ENCODE measurements at places on chromosomes 4 and X.

DNA sequence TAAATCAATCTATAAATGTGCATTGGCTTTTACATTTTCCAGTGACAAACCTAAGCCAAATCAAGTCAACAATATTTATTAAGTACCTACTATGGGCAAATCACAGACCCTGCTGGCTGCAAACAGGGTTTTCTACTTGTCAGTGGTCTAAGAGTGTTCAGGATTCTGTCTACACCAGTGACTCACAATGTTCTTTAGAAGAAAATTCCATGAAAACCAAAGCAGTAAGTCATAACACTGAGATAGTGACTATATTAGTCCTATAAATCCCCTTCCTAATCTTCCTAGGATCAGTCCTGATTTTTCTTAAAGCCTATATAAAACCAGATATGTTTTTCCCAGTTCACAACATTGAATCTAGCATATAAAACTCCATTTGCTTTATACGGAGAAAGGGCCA is 69.7 kb downstream of the PPP3CA start:
- DNase-seq, result no peak

DNA sequence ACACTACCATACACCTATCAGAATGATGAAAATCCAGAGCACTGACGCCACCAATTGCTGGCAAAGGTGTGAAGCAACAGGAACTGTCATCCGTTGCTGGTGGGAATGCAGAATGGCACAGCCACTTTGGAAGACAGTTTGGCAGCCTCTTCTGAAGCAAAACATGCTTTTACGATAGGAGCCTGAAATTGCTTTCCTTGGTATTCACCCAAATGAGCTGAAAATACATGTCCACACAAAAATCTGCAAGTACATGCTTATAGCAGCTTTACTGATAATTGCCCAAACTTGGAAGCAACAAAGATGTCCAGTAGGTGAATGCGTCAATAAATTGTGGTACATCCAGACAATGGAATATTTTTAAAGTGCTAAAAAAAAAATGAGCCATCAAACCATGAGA is 322.8 kb upstream of the FAT1 start:
- DNase-seq, result no peak

DNA sequence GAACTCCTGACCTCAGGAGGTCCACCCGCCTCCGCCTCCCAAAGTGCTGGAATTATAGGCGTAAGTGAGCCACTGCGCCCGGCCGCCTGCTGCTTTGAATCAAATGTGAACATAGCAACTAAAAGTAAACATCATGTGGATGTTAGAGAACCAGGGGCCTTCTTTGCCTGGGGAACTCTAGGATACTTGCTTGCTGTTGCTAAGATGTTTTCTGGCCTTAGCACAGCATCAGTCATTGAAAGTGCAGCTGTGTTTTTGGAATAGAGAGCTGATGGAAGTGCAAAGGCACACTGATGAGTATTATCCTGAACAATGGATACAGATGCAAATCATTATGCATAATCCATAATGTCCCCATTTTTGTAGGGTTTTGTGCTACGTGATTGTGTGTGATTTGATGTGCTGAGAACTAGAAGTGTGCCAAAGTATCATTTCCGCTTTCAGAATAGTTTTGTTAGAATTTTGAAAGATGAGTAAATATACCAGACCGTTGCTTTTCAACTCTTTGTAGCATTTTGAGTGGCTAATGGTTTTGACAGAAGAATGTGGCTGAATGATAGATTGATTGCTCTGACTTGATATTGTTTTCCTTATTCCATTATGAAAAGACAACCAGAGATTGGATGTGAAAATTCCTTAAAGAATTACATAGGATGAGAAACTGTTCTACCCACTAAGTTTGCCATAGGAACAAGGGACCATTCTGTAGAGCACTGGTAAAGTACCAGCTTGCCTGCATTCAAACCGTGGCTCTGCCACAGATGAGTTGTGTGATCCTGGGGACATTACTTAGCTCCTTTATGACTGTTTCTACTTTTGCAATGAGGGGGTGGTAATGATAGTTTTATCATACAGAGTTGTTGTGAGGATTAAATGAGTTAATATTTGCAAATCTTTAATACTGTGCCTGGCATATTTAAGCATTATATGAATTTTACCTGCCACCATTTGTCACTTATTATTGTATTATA is 74.7 kb downstream of the REPS2 start:
- no peak for DNase-seq

DNA sequence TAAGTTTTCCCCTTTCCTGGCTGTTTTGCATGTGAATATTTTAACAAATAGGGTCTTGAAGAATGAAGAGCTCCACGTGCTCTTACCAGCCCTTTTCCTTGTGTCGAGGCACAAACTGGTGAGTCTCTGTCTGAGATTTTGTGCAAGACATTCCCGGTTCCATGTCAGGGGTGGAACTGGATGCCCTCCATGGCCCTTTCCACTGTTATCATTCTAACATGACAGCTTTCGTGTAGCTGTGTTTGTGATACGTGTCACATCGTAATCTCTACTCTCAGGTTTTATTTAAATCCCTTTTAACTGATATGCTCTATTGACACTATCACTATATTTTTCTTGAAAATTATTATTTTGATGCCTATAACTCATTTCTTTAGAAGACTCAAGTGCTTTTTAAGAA is 130.4 kb downstream of the SORBS2 start:
- no peak for DNase-seq

DNA sequence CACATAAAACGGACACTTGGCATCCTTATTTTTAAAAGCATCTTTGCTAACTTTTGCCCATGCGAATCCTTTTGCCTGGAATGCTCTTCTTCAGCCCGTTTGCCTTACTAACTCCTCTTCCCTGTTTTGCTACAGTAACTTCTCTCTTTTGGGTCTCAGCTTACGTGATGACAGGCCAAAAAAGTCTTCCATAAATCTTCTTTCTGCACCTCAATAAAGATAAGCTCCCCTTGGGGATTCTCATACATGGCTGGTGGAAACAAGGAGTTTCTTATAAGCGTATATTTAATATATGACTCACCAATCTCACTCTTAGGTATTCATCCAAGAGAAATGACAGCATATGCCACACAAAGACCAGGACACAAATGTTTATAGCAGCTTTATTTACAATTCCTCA is 192.7 kb downstream of the RCHY1 start:
- DNase-seq, result no peak

- DNase-seq, result no peak
Measured at GRCh38 chr4:118981839-118982381, 93.3 kb downstream of the SYNPO2 start.

DNA sequence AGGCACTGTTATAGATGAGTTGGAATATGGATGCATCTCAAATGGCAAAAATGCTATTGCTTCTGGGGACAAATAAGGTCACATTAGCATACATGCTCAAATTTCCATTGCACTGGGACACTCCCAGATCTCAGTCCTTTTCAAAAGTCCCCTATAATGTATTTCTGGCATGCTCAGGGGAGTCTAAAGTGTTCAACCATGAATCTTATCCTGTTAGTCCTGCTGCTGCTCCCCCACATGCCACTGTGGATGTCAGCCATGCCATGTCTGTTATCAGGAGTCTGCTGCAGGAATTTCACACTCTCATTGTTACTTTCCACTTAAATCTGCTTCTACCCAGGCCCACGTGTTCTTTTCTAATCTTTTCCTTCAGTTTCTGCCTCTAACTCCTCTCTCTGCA is 1000.6 kb downstream of the CCSER1 start:
- no peak for DNase-seq

GRCh38 chr4:120508036-120508435 is 414.5 kb downstream of the PRDM5 start:
- no peak for DNase-seq

DNA sequence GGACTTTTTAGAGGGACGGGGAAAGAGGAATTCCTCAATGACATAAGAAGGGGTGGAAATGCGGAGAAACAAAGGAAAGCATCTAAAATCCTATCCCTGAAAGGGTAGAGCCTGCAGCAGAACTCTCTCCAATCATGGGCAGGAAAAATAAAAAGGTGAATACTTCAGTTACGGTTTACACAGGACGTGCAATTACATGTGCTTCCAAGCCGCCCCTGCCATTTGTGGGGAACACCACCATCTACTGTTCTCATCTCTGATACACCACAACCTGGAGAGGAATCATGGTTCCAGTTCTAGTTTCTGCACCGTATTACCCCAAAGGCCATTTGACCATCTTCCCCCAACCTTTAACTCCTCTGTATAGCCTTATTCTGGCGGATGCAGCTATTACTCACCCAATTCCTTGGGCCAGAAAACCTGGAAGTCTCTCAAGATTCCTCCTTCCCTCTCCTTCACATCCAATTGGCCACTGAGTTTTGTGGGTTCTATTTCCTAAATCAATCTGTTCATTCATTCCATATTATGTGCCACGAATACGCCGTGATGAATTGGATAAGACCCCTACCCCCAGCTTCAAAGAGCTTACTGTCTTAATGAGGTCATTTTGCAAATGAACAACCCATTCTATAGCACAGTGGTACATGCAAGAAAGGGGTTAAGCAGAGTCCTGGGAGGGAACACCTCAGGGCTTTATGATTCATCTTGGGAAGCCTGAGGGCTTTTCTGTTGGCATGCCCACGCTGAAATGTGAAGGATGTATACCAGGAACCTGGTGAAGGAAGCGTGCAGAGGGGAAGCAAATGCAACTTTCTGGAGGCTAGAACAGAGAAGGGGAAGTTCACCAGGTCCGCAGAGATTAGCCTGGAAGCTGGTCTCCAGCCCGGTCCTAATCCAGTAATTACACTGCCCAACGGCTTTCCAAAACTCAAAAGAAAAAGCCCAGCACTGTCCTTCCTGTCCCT is 1.4 kb upstream of the MSL3 start:
- no peak for DNase-seq

- DNase-seq, result no peak
Measured at GRCh38 chrX:140050906-140051305, 85.6 kb upstream of the CXorf66 start.

GRCh38 chr4:164772076-164772475 is 18.1 kb downstream of the SMIM31 start:
- DNase-seq, result no peak

DNA sequence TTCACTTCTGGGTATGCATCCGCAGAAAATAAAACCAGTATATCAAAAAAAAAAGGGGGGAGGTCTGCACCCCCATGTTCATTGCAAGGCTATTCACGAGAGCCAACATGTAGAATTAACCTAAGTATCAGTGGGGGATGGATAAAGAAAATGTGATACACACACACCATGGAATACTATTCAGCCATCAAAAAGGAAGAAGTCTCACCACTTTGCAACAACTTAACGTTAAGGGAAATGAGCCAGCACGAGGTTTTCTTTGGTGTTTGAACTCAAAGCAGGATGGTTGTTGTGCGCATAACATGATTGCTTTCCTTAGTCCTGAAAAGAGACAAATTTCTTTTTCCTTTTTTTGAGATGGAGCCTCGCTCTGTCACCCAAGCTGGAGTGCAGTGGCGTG is 222.7 kb downstream of the SHOX start:
- no peak for DNase-seq

DNA sequence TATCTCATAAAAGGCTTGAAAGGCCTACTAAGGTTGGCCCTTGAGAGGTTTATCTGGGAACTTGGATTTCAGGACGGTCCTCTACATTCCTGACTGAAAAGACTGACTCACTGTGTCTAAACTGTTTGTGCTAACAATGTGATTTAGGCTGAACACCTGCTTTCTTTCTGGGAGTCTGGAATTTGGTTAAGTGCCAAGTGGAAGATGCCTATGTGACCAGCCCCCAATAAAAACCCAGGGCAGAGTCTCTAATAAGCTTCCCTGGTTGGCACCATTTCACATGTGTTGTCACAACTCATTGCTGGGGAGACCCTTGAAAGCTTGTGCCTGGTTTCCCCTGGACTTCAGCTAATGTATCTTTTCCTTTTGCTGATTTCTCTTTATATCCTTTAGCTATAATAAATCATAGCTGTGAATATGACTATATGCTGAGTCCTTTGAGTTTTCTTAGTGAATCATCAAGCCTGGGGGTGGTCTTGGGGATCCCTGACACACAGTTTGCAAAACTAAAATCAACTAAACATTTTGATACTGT is 55.1 kb downstream of the GPR82 start:
- DNase-seq, result no peak

DNA sequence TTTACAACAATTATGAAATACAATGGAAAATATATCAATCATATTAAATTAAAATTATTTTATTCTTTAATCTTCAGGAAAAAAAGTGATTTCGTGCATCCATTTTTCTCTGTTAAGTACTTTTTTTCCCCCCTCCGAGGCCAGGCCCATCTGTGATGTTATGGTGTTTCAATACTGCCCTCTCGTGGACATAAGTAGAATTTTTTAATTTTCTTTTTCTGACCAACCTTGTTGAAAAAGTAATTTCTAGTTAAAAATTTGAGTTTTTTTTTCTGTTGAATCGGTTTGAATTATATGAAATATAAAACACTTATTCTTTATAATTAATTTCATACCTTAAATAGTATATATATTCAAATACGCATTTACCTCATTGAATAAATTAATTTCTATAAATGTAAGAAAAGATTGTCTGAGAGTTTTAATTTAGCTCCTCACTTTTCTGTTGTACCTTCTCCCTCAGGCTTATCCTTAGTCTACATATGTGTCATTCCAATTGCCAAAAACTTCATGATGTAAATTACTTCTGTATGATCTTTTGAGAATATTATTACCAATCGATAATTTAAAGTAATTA is 175.8 kb upstream of the TECRL start:
- DNase-seq, result no peak

DNA sequence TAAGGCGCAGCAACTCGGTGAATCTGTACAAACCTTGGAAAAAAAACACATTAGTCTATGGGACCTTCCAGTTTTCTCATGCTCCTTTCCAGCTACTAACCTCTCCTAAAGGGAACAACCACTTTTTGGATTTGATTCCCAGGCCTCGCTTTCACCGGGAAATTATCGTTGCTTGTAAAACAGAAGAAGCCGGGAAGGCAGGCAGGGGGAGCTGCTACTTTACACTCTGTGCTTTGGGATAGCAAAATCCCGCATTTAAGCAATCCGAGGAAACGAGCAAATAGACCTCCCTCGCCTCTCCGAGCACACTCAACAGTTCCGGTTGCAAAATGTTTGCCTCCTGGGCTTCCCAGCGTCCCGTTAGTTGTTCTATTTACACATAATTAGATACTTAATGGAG is 1.2 kb downstream of the CD38 start:
- no peak for DNase-seq

GRCh38 chr4:11436084-11436483 is 7.4 kb upstream of the HS3ST1 start:
- no peak for DNase-seq

All from breast epithelium (tissue), 4 donors.